Stimulated activated CD8-positive, alpha-beta memory T cell treated with anti-CD3 and anti-CD28 coated beads, Interleukin-4, amount 100 ng/mL, for 48 hours (primary cell): ENCODE measurements at places on chromosomes 1 and 21.

GRCh38 chr21:46171585-46171984 is 12.7 kb downstream of the SPATC1L start:
- no peak for DNase-seq

GRCh38 chr1:65207317-65207716 is 59.3 kb downstream of the AK4 start:
- no peak for DNase-seq

- DNase-seq, result no peak
These were observed 9.9 kb upstream of the TSNAX start for GRCh38 chr1:231518485-231519034.

DNA sequence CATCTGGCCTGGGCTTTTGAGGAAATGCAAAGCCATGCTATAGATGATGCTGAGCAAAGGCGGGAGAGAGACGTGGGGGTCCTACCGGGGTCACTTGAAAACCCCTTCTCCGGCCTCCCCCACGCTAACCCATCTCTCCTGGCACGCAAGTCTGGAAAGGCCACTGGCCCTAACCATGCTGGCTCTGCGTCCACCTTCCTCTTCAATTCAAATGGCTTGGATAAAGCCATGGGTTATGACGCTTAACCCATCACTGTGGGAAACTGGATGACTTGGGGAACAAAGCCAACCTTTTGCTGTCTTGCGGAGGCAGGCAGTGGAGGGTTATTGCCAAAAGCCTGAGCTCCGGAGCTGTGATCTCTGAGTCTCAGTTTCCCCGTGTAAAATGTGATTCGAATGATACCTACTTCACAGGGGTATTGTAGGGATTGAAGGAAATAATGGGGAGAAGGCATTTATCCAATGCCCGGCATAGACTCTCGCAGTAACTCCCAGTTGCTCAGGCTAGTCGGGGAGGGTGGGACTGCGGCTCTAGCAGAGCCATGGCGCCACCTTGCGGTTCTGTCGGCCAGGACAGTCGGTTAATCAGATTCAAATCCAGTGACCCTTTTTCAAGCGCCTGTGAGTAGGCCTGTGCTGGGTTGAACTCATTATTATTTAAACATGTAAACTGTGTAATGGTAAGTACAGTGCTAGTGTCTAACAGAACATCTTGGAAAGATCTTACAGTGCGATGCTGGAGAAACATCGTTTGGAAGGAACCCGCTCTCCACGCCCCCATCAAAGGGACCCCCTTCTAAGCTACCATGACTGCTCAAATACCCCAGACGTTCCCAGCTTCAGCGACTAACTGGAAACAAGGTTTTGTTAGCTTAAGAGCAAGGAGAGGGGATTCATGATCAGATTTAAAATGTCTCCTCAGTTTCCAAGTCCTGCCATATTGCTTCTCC is 20.3 kb downstream of the NEK2 start:
- peak; percentile 92 for DNase-seq

- DNase-seq, result no peak
These were observed 59.1 kb downstream of the RALGPS2 start for GRCh38 chr1:178784131-178784536.

- no peak for DNase-seq
These were observed 12.2 kb upstream of the ARHGEF10L start for GRCh38 chr1:17527036-17527914.

DNA sequence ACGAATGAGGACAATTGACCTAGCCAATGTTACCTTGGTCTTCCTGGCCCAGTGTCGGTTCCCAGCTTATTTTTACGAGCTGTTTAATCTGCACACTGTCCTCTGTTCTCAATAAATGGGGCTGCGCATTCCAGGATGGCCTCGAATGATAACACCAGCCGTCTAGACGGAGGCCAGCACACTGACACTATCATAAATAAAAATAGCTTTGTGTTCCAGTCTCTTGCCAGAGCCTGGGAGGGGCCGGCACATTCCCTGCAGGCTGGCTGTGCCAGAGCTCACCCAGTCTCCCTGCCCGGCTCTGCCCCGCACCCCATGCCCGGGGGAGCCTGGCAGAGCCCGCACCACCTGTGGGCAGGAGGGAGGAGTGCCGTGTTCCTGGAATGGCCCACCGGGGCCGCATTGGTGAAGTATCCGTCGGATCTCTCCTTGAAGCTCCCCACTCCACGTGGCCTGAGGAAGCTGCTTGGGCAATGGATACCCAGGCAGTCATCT is 92.1 kb downstream of the SPSB1 start:
- no peak for DNase-seq

GRCh38 chr1:20729990-20730689 is 2.4 kb downstream of the SH2D5 start:
- peak; percentile 23 for DNase-seq

DNA sequence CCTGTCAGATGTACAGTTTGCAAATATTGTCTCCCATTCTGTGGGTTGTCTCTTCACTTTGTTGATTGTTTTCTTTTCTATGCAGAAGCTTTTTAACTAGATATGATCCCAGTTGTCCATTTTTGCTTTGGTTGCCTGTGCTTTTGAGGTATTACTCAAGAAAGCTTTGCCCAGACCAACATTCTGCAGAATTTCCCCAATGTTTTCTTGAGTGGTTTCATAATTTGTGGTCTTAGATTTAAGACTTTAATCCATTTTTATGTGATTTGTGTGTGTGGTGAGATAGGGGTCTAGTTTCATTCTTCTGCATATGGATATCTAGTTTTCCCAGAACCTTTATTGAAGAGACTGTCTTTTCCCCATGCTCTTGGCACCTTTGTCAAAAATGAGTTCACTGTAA is 116.9 kb downstream of the DUSP10 start:
- no peak for DNase-seq

DNA sequence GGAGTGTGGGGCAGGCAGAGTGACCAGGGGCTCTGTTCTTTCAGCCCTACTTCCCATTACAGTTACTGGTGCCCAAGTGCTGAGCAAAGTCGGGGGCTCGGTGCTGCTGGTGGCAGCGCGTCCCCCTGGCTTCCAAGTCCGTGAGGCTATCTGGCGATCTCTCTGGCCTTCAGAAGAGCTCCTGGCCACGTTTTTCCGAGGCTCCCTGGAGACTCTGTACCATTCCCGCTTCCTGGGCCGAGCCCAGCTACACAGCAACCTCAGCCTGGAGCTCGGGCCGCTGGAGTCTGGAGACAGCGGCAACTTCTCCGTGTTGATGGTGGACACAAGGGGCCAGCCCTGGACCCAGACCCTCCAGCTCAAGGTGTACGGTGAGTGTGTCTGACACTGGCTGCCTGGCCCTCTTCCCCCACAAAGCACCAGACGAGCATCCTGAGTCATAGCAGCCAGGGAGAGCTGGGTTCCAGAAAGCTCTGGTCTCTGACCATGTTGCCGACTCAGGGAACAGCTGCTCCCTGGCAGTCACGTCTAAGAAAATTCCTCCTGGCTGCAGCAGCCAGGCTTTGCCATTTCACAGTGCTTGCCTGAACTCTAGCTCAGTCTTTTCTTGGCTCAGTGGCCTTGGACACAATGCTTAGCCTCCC is 3.3 kb downstream of the SLAMF8 start:
- DNase-seq, result no peak

DNA sequence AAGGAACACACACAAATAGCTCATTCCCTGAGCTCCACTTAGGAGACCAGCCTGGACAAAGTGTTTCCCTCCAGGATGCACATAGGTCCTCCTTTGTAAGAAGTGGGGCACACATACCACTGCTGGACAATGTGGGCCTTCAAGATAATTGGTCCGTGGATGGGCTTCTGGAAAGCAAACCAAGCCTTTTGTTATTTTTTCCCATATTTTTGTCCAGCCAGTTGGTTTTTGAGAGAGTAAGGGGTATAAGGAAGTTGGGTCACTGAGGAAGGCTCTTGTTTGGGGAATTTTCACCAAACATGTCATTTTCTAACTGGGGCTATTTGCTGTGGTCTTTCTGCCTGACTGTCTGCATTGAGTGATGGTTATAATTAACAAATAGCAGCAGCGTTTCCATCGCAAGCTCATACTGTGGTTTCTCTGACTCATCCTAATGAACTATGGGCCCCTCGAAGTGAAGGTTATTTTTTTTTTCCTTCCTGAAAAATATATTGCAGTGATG is 306.3 kb upstream of the DUSP10 start:
- no peak for DNase-seq
